NCI-H1417 (cell line): ENCODE measurements at places on chromosomes 3 and 15.

- no peak for DNase-seq
These were observed 953.4 kb downstream of the AGBL1 start for GRCh38 chr15:87033056-87033455.

GRCh38 chr3:16089521-16089920 is 85.0 kb upstream of the GALNT15 start:
- DNase-seq: no peak

DNA sequence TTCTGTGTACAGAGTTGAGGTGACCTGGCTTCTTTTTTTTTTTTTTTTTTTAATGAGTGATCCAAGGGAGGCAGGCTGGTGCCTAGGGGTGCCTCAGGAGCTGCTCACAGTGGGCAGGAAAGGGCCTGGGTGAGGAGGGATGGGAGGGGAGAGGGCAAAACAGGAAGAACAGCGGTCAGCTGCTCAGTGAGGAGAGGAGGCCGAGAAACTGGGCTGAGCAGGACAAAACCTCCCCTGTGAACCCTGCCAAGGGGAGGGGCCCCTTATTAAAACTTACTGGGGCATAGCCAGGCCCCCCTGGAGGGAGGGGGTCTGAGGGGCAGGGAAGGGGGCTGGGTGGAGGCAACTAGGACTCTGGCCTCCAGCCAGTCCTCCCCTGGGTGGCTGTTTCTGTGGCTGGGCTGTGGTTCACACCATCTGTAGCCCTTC is 3.5 kb downstream of the PLEKHO2 start:
- no peak for DNase-seq

DNA sequence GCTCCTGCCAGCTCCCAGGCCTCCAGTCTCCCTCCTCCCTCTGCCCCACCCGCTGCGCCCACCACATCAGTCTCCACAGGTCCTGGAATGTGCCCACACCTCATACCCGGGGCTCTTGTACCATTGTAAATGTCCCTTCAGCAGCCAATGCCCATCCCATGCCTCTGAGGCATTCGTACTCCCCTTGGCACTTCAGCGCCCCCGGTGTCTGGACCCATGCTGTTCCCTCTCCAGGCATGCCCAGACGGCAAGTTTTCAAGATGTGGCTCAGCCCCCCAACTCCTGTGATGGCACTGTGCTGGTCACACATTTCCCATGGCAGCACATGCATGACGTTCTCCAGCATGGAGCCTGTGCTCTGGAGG is 13.3 kb downstream of the PLXND1 start:
- DNase-seq: peak; percentile 58

GRCh38 chr3:15071699-15072098 is 6.6 kb upstream of the MRPS25 start:
- DNase-seq: no peak

DNA sequence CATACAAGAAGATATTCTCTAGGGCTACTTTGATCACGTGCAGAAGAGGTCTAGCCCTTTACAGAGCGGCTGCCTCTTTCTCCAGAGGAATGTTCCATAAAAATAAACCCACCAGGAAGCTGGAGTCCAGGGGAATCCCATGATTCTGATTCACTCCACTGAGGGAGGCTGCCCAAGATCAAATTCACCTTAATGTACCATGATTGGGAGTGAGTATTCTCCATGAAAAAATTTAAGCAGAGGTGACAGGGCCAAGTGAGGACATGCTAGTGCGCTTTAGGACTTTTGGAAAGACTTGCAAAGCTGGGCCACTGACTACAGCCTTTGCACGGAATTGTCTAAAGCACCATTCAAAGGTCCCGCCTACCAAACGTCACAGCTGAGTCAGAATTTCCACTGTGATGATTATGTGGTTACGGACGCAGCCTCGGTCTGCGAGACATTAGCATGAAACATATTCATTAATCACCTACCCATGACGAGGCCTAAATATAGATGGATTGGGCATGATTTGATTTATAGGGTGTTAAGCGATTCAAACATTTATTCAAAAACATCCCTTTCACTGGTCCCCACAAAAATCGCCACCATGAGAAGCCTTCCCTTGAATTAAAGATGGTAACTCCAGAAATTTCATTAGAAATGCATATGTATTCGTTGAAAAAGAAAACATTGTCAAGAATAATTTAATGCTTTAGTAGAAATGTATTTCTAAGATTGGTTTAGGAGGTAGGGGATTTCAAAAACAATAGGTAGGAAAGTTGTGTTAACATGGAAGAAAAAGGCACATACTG is 152.6 kb downstream of the GREM1 start:
- DNase-seq: no peak

DNA sequence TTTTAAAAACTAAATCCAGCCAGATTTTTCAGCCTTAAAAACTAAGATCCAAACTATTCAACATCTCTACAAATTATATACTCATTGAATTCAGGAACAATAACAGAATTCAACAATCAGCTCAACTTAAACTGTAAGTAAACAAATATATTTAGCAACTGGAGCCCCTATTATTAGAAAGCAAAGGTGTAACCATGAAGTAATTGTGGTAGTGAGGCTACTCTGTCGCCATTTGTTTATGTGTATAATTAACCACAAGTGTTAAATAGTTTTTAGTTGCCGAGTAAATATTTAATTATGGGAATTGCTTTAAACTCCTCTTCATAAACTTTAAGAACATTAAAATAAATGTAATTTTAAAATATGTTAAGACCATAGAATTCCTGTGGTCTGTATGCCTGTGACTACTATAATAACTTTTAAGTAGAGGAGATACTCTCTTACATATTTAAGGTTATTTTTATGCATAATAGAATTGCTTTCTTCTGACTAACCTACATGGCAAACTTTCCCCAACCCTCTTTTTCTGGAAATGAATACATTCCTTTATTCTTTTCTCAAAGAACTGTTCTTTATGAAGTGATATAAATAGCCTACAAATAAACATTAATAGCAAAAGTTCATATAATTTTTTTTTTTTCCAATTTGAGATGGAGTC is 51.2 kb downstream of the MFN1 start:
- no peak for DNase-seq

DNA sequence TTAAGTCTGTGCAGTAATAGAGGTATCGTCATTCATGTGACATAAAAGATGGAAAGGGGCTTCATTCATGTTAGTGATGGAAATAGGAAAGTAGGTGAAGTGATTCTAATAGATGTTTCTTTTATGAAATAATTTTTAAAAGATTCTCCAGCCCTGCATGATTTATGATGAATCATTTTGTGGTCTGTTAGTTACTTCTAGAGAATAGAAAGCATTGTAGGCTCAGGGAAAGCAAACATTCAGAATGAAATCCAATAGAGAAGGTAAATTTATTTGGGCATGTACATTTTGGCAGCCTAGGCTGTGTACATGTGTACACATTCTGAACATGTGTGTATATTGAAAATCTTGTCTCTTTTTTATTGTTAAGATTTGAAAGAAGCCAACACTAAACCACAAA is 23.1 kb downstream of the PPARG start:
- no peak for DNase-seq

- no peak for DNase-seq
These were observed 22.3 kb upstream of the FBLN2 start for GRCh38 chr3:13526626-13526949.

- DNase-seq: no peak
These were observed 19.5 kb downstream of the COPS2 start for GRCh38 chr15:49135911-49136310.

DNA sequence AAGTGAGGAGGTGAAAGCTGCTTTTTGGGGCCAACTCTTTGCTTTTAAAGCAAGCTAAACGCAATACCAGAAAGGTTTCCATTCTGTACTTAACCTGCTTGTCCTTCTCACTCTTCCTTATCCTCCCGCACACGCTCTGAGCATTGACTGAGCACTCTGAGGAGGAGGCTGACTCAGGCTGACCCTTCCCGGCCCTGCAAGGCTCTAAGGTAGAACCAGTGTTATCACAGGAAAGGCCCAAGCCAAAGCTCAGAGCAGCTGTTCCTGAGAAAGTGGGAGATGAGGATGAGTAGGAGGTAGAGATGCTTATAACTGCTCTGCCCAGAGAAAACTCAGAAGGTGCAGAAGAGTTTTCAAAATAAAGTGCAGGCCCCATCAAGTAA is 2.3 kb downstream of the B3GNT5 start:
- no peak for DNase-seq

DNA sequence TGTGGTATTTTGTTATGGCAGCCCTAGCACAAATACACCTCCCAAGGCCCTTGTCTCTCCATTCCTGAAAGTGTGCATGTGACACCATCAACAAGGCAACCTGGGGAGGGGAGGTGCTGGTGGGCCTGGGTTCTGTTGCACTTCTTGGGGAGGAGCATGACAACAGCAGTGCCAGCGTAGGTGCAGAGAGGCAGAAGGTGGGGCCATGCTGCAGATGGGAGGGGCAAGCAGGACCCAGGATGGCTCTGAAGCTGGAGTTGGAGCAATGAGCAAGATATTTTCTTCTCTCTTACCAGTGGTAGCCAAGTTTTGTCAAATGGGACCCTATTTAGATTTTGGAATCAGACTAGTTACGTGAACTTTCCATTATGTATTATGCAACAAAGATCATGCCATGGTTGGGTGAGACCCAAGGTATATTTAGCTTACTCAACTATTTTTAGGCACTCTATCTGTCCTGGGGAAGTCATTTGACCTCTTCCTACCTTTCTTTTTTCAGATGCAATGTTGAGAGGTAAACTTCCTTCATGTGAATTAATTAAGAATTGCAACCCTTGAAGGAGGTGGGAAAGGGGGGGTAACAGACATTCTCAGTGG is 3.4 kb downstream of the FYCO1 start:
- DNase-seq: no peak

DNA sequence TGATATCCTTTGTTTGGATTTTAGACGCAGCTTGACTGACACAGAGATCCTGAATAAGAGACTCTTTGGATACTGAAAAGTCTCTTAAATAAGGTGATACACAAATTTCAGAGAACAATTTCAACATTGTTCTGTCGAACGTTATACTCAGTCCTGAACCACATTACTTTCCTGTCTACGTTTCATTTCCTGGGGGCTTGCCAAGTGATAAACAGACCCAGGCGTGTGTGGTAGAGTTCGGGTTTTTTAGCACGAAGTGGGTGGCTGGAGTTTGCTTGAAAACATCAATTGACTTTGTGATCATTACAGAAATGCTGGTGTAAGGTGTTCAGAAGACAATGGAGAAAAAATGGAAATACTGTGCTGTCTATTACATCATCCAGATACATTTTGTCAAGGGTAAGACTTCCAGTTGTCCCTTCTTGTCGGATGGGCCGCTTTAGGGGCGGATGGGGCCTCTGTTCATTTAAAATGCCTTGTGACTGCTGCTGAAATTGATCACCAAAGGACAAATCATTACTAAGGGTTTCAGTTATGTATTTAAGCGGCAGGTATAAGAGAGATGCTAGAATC is at the start of gene CD96:
TSS of gene CD96 (plus strand) at position 287 of the 573 bp plus-strand sequence. CDS start at position 339, 52 bp downstream.
- no peak for DNase-seq

DNA sequence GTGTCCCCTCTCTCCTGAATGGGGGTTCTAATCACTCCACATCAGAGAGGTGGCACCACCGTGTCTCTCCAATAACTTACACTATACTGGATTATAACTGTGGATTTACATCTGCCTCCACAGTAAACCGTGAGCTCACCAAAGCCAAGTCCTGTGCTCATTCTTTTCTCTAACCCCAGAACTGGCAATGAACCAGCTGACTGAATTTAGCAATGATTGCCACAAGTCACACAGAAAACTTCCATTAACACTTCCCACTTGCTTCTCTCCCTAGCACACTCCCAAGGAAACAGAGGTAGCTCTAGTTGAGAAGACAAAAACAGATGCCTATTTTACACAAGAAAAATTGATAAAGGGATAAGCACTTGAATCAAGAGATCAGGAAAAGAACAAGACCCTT is 361.3 kb downstream of the ULK4 start:
- DNase-seq: no peak

DNA sequence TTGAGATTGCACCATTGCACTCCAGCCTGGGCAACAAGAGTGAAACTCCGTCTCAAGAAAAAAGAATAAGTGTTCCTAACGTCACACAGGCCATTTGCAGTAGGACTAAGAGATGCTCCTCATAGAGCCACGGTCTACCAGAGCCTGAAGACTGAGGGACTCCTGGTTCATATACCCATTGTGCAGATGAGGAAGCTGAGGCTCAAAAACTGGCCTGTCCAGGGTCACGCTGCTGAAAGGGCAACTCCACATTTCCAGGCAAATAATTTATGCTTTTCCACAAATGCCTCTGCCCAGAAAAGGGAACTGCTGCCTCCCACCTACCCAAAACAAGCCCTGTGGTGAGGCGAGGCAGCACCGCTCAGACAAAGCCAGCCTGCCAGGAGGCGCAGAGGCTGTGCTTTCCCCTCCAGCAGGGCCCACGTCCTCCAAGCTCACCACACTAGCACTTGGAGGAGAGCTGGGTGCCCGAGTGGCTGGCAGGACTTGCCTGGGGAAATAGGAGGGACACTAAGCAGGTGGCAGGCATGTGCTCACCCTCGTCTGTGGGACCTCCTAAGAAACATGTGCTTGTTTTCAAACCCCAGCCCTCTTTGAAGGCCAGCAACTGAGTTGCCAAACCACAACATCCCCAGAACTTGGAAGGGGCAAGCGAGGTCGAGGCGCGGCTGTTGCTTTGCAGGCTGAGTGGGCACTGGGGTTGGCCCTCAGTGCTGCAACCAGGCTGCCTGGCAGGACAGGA is 195.6 kb downstream of the XXYLT1 start:
- DNase-seq: no peak

DNA sequence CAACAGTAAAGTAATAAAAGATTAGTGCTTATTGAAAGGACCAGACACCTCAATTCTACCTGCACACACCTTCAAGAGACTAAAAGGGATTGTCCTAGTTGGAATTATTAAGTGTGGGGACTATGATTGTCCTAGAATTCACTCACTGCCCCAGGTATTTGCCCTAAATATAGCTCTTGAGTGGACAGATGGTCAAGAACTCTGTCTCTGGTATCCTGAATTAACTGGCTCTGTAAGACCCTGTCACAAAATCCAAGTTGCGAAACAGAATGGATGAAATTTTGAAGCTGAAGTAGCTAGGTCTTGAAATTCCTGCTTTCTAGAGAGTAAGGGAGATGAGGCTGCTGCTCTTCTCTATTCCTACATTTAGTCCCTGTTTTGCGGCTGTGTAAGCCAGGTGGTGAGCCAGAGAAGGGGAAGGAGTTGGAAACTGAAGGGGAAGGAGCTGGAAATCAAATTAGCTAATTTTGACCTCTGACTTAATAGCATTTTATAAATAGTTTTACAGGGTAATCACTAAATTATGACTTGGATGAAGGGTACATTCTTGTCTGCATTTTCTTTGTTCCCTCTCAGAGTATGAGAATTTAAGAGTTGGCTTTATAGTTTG is 34.5 kb downstream of the KBTBD12 start:
- DNase-seq: no peak

- DNase-seq: no peak
These were observed 7.3 kb downstream of the CCDC71 start for GRCh38 chr3:49158792-49159191.

- DNase-seq: no peak
These were observed 10.5 kb upstream of the NOX5 start for GRCh38 chr15:69004011-69004410.

GRCh38 chr3:54198556-54198955 is 76.2 kb downstream of the CACNA2D3 start:
- DNase-seq: no peak

- DNase-seq: no peak
These were observed 12.5 kb downstream of the RBM5 start for GRCh38 chr3:50100956-50101845.
